ENCODE measurements at places on chromosomes 2 and 18.

DNA sequence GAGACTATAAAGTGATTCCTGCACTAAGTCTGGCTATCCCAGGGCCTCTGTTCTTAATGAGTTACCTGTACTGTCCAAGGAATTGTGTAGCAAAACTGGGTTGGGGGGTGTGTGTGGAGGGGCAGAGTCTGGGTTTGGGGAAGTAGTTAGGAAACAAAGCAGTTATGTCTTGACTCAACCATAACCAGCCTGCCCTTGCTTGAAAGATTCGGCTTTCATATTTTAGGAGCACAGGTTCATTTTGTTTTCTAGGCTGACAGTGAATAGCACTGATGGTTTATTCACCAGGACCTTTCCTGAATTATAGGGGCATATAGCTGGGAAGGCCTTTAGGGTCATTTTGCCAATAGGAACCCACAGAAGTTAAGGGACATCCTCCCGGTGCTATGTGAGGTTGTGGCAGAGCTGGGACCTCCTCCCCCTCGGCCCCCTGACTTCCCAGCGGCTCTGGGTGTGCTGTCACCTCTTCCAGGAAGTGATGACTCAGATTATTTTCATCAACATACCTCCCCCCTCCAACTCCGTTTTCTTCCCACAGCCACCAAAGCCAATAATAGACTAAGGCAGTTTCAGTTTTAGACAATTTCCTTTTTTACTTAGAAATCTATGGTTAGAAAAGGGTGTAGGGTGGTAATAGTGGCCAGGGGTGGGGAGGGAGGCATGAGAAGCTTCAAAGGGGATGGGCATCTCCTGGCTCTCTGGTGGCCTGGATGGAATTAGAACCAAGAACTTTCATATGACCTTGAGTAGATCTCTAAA, 44.8 kb downstream of the SETBP1 start:
- no peak for DNase-seq

DNA sequence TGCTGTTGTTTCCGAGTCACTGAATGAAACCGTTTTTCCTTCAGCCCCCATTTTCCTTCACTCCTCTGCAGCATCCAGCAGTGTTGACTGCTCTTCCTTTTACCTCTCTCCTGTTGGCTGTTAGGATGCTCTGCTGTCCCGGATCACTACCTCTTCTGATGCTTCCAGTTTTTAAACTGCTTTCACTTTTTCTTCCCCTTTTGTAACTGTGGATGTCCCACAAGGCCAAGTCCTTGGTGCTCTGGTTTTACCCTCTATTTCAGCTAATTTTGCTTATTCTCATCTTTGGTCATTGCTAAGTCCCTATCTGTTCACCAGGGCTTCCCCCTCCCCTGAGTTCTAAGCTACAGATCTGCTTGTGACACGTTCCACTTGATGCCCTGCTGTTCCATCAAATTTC, 39.4 kb upstream of the MAP4K3 start:
- no peak for DNase-seq

- DNase-seq = no peak
Observed at GRCh38 chr2:223122781-223123180, 70.8 kb downstream of the KCNE4 start.

DNA sequence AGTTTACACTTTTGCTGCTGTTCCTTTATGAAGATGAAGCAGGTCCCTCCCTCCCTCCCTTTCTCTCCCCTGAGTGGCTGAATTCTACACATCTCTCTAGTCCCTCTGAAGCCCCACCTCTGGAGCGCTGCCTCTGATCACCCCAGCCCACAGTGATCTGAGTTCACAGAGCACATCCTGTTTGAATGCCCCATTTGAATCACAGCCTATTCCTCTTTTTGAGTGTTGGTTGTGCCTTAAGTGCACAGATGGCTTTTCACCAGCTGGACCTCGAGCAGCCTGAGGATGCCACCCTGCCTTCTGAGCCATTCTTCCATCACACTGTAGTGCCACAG, 87.1 kb downstream of the ITGB1BP1 start:
- DNase-seq = no peak
